ENCODE measurements at places on chromosomes 1 and 21.

GRCh38 chr21:45050345-45050796 lies 24.0 kb upstream of the ADARB1 start:
- no peak for DNase-seq

DNA sequence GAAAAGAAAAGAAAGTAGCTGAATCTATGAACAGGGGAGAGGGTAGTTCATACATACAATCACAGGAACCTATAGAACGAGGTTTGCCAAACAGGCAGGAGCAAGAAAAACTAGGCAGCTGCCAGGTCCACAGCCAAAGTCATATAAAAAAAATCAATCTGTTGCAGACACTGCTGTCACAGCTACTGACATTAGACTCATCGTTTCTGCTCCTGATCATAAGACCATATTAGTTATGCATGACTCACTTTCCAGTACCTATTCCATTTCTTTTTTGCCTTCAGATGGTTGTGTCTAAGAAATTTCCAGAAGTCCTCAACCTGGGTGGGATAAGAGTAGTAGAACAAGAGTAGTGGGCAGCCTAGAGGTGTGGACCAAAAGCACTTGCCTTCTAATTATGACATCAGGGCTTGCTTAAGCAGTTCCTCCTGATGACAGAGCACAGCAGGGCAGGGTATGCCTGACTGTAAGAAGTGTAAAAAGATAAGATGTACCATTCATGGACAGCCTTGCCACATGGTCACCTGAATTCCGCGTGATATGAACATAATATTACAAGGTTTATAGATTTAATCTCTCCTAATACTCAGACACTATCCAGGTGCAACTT lies 323.2 kb upstream of the SGIP1 start:
- DNase-seq = no peak

DNA sequence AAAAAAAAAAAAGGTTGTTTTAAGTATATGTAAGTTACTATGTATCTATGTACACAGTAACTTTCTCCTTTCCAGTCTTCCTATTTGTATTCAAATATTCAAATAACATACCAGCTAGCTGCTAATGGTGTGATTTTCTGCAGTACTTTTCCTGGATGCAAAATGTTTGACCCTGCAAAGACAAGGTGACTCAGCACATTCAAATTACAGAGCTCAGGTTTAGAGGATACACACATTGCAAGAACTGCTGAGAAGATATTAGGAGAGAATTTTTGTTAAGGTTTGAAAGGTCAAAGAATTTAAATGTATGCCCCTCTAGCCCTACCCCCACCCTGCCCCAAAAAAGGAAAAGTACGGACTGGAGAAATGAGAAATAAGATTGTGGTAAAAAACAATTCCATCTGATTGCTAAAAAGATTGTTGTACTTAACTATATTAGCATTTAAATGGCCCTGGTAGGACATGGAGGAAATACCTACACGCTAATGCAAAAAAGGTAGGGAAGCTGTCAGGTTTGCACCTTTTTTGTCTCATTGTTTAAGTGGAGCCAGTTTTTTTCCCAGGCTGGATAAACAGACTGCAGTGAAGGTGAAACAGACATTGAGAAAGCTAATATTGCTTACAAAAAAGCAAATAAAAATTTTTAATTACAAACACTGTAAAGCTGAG lies 45.6 kb downstream of the ZNF281 start:
- peak; percentile 40 for DNase-seq

GRCh38 chr1:247833601-247834000 lies 8.1 kb downstream of the OR11L1 start:
- no peak for DNase-seq

- peak; percentile 9 for DNase-seq
Measured at GRCh38 chr1:24322470-24323177, 3.5 kb downstream of the GRHL3 start.

DNA sequence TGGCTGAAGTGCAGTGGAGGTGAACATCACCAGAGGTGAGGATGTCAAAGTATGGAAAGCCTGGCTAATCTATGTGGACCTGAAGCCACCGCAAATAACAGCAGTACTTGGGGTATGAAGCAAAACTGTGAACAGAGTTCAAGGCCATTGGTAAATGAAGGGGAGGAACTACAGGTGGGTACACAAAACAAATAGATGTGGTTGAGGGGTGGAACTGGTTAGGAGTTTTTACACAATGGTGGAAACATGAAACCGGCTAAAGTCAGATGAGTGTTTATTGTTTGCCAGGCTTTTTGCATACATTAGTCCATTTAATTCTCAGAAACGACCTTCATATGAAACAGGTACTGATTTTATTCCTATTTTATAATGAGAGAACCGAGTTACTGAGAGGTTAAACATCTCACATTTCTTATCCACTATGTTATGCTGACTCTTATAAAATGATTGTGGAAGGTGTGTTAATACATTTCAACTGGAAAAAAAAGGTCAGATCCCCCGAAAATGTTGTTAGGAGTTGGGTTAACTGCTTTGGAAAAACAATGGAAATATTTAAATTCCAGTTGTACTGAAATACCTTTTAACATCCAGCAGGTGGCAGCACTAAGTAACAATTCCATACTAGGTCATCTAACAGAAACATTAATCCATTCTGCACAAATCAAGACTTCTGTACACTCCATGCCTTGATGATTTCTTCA lies 44.3 kb upstream of the GTF2B start:
- DNase-seq = peak; percentile 71

DNA sequence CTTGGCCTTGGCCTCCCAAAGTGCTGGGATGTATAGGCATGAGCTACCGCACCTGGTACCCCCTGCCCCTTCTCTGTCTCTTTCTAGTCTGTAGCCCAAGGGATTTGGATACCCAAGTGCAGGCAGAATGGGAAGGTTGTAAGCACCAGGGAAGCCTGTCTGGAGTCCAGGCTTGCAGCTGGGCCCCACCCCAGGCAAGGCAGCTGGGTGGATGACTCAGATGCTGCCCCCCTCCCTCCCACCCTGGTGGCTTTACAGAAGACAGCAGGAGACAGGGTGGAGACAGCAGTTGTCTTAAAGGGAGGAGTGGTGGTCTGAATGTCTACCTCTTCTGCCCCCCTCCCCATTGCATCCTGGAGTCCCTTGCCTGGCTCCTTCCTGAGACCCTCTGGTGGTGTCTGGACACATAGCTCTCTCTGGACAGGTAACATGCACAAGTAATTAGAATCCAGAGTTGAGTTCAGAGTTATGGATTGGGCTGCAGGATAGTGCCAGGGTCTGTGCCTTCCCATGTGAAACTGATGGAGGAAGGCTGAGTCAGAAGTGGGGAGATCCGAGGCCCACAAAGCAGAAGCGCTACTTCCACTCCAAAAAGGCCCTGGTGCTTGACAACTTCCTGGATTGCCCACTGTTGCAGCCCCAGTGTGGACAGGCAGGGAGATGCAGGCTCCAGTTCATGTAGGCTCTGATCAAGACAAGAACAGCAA lies 5.1 kb downstream of the LMNA start:
- peak; percentile 84 for DNase-seq

DNA sequence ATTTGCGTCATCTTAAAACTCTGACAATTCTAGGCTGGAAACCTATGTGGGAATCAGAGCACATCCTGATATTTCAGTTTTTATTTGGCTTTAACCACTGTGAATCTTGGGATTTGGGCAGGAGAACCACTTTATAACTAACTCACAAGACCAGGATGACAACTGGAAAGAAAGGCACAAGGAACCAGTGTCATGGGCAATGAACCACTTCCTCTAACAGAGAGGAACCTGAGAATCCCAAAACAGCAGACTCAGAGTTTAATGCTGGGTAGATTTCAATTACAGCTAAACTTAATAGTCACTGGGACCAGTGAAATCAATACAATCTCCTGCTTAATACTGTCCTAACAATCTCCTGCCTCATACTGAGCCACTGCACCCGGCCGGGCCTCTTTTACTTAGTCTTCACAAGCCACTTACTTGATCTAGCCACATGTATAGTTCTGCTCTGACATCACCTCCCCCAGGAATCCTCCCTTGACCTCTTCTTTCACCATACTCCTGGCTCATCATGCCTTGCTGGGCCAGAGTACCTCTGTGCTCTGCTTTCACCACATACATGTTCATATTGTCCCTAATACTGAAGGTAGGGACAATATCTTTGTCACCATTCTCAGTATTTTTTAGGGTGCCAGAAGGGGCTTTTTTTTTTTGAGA lies 20.2 kb upstream of the SLFNL1 start:
- peak; percentile 13 for DNase-seq

- no peak for DNase-seq
Measured at GRCh38 chr1:43537423-43538142, 6.9 kb downstream of the PTPRF start.

DNA sequence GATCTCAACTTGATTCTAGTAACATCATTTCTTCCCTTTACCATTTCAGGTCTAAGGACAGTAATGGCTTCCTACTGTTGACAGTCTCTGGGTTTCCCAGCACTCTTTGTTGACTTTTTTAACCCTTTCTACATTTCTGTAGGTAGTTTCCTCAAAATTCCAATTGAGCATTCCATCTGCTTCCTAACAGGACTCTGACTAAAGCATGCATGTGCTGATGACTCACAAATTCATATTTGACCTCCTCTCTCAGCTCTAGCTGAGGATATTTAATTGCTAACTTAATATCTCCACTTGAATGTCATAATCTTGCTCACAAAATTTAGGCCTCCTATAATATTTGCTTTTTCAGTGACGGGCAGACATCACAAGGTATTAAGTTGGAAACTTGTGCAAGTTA lies 93.3 kb upstream of the ZNHIT6 start:
- no peak for DNase-seq

DNA sequence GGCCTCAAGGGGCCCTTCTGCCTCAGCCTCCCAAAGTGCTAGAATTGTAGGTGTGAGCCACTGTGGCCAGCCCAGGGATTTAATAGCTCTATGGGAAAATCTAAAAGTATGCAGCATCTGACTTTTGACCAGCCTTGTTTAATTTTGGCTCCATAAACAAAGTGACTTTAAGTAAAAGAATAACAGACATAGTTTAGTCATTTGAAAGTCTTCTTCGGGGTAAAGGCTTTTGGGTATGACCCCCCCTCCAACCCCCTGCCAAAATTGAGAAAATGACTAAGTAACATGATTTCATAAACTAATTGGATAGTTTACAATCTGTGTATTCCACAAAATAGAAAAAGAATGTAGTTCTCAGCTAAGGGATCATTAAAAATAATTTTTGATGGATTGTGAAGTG lies 17.0 kb downstream of the GPBP1L1 start:
- DNase-seq = peak; percentile 46

GRCh38 chr1:208106218-208106617 lies 138.0 kb downstream of the PLXNA2 start:
- no peak for DNase-seq

- no peak for DNase-seq
Measured at GRCh38 chr1:76239470-76239918, 164.9 kb downstream of the ST6GALNAC3 start.

GRCh38 chr1:64248065-64248464 lies 44.6 kb downstream of the UBE2U start:
- no peak for DNase-seq

DNA sequence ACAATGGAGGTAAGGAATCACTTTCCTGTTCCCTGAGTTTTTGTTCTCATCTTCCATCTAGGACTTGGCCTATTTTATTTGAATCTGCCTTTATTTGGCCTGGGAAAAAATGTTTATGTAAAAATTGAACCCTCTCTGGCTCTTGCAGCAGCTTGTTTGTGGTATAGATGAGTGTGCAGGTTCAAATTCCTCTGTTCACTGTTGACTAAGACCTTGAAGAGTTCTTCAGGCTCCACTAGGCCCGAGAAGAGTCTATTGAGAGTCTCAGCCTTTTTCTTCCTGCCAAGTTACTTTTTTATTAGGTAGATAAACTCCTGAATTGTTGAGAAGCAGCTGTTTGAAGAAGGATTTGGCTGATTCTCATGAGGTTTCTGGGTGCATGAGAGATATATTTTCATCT lies 248.8 kb upstream of the ADGRL2 start:
- DNase-seq = no peak

DNA sequence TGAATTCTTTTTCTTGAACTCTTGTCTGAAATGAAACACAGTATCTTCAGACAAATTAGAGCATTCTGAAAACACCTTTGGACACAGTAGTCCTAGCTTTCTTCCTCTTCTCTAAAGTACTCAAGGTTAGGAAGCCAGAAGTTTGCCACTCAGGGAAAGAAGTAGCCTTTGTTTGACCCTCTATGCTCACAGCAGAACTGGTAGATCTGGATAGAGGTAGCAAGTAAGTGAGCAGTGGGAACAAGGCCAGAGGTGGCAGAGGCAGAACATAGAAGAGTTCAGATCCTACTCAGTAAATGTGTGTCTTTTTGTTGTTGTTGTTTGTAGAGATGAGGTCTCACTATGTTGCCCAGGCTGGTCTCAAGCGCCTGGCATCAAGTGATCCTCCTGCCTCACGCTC lies 7.4 kb upstream of the PIGR start:
- DNase-seq = no peak

GRCh38 chr1:227893949-227894721 lies 53.6 kb downstream of the WNT9A start:
- DNase-seq = no peak

- no peak for DNase-seq
Measured at GRCh38 chr1:230288641-230289349, 137.3 kb downstream of the PGBD5 start.

GRCh38 chr1:33274446-33274845 lies 18.2 kb downstream of the ZNF362 start:
- no peak for DNase-seq

GRCh38 chr1:104921525-104921924 lies 1171.8 kb downstream of the AMY1C start:
- peak; percentile 52 for DNase-seq

DNA sequence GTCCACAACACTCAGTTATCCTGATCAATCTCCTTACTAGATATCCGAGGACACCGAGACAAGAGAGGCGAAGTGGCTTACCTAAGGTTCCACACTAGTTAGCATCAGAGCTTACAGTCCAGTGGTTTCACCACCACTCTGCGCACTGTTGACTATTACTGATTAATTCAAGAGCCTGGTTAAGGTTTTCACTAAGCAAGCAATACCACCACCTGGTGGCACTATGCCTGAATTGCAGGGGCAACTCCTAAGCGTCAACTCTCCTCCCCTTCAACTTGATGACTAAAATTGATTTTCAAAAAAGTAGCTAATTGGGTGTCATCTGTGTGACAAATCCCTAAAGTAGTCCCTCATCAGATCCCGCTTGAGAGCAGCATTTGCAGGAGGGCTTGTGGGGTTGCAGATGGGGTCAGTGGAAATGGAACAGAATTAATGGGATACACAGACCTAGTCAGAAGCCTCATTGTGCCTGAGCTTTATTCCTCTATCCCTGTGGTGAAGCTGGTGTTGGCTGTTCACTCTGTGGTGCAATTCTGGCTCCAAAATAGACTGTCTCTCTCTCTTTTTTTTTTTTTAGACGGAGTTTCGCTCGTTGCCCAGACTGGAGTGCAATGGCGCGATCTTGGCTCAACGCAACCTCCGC lies 9.1 kb downstream of the TTC22 start:
- DNase-seq = no peak

DNA sequence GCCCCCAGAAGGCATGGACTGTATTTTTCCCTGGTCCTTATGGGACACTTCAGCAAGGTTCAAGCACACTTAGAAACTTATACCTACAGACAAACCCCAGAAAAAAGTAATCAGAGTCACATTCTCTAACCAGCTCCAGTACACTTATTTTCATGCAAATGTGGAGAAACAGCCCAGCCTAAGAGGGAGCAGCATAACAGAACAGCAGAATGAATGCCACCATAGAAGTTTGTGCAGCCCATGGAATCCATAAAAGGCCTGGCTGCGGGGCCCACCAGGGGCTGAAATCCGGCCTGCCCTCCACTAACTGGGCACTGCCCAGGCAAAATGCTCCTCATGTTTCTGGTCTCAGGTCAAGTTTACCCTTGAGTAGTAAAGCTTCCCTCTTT lies 60.4 kb upstream of the ATP1A1 start:
- DNase-seq = no peak

- no peak for DNase-seq
Measured at GRCh38 chr1:247322849-247323586, 8.6 kb downstream of the ZNF496 start.

All from adipocyte (in vitro differentiated cells).